H9 (cell line): ENCODE measurements at places on chromosomes 3 and 15.
A peak's percentile ranks its signal among the peaks of the same experiment; 100 is the strongest.

DNA sequence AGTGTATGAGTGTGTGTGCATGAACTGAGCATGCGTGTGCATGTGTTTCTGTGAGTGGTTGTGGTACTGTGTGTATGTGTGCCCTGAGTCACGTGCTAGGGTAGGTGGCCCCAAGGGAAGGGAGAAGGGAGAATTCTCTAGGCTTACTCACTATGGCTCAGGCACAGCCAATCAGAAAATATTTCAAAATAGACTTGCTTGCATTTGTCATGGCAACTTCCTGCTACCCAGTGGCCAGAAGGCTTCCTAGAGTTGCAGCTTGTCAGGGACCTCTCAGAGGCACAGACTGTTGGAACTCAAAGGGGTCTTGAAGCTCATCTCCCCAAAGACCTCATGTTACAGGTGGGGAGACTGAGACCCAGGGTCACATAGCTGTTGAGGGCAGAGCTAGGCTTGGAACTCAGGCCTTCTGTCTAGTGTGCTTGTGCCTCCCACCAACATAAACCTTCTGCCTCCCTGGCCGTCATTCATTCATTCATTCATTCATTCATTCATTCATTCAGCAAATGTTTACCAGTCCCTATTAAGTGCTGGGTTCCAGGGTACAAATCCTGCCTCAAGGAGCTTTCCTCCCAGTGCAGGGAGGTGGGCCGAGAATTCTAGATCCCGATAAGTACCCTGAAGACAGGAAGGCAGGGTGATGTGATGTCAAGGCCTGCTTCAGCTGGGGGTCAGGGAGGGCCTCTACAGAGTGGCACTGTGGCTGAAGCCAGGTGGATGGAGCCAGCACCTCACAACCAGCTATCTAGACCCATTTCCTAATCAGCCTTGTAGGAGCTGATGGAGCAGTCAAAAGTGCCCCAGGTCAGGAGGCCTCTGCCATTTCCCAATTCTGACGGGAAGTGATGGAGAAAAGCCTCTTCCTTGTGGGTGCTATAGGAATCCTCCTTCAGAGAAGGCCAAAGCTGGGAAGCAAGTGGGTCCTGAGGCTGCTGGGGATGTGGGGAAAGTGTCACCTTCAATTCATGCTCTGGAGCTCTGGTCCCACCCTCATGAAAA, 10.9 kb upstream of the RFT1 start:
- H3K27me3 ChIP-seq, result no peaks in the 10 kb centered on the region
- no peak overlapping the region for H3K27ac ChIP-seq
- no peak for DNase-seq
- H3K36me3 ChIP-seq, result no peaks in the 10 kb centered on the region

DNA sequence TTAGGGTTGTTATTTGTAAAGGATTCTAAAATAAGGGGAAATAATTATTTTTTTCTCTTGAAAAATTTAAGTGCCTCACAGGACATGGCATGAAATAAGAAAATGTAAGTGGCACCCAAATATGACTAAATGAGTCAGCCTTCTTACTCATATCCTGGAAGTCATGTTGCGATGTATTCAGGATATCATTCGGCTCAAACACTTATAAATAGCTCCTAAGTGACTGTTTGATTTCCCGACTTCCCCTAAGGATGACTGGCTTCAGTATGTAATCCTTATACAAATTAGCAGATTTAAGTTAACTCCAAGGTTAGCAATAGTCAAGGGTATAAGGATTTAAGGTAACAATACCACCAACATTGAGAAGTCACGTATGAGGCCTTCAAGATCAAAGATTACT, 57.3 kb upstream of the OSTN start:
- DNase-seq, result no peak
- no peaks in the 10 kb centered on the region for H3K4me1 ChIP-seq
- no peak overlapping the region for H3K27ac ChIP-seq
- no peaks in the 10 kb centered on the region for H3K27me3 ChIP-seq
- no peak overlapping the region for H3K4me3 ChIP-seq

GRCh38 chr3:30454636-30455035, 151.8 kb upstream of the TGFBR2 start:
- H3K27ac ChIP-seq, result no peak overlapping the region
- no peak overlapping the region for H3K4me3 ChIP-seq
- peaks cover 2% of the 10 kb centered on the region; the same call in 1 of the 2 replicates for H3K4me1 ChIP-seq
- H3K27me3 ChIP-seq, result no peaks in the 10 kb centered on the region
- no peak for DNase-seq
- peaks cover 7% of the 10 kb centered on the region; the same call in 1 of the 2 replicates for H3K36me3 ChIP-seq

- no peaks in the 10 kb centered on the region for H3K27me3 ChIP-seq
- DNase-seq, result no peak
- H3K27ac ChIP-seq, result no peak overlapping the region
- H3K4me1 ChIP-seq, result peaks cover 11% of the 10 kb centered on the region; the same call in 1 of the 2 replicates
Observed at GRCh38 chr15:60831540-60831939, 352.6 kb upstream of the ICE2 start.

DNA sequence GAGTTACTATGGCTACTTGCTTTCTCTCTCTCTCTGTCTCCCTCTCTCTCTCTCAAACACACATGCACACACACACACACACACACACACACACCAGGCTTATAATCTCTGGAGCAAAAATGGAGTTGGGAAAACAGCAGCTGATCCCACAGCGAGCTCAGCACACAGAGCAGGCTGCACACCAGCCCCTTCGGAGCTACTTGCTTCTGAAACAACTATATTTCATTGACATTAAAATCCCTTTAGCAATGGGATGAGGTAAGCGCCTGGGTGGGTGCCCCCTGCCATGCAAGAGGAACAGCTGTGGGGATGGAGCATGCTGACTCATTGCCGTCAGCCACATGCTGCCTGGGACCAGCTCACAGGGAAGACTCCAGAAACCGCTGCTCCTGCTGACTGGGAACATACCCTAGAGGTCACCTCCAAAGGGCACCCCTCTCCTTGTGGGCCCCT, 45.7 kb downstream of the B3GNT5 start:
- DNase-seq, result peak; percentile 64
- peaks cover 22% of the 10 kb centered on the region for H3K36me3 ChIP-seq
- H3K4me1 ChIP-seq, result peaks cover 6% of the 10 kb centered on the region
- H3K27me3 ChIP-seq, result no peaks in the 10 kb centered on the region
- no peak overlapping the region; the same call in 2 of the 3 replicates for H3K4me3 ChIP-seq
- H3K27ac ChIP-seq, result no peak overlapping the region

GRCh38 chr15:65956307-65956706, 87.0 kb downstream of the RAB11A start:
- no peak overlapping the region for H3K4me3 ChIP-seq
- no peak overlapping the region for H3K27ac ChIP-seq
- H3K27me3 ChIP-seq, result no peaks in the 10 kb centered on the region
- H3K4me1 ChIP-seq, result peaks cover 22% of the 10 kb centered on the region

DNA sequence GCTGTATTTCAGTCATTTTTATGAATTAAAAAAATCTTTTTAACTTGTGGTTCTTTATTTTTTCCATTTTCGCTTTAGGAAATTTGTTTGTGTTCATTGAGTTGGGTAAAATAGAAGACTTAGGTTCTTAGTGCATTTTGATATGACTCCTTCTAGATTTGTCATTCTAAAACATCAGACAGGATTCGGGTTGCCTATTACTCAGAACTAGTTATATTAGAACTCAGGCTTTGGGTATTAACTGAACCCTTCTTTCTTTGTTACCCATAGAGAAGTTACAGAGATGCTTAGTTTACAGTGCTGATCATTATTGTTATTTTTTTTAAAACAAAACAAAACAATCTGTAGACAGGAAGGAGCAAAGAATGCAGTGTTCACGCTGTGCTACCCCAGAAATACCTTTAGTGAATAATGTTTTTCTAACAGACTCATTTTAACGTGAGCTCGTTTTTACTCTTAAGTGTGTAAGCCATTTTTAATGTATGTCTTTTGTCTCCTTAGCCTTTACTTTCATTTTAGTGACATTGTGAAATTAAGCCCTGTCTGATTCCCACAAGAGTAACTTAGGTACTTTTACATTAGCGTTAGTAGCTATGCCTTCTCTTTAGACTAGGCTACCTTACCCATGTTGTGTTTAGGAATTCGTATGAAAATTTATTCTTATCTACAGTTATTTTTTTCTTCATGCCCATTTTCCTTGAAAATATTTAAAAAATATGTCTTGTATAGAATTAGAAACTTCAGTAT, 53.4 kb downstream of the CMC1 start:
- no peak overlapping the region for H3K4me3 ChIP-seq
- H3K36me3 ChIP-seq, result peaks cover 9% of the 10 kb centered on the region
- no peaks in the 10 kb centered on the region for H3K4me1 ChIP-seq
